MCF 10A (cell line): ENCODE measurements at places on chromosomes 16 and 17. TPM values are rescaled to one million over a fixed set of nuclear protein-coding genes. Genes with fewer than 3 reads are reported as not detected.

CDH5 gene
- not detected in 2 replicates for total RNA-seq

DRC3 gene
- total RNA-seq, result 2.3 and 3.1 TPM in 2 replicates

LPCAT2 gene
- 10.7 and 11.7 TPM in 2 replicates for total RNA-seq

CD68 gene
- 6.9 and 10.6 TPM in 2 replicates for total RNA-seq

GP1BA gene
- not detected in 2 replicates for total RNA-seq

AXIN2 gene
- 0.16 and 0.52 TPM in 2 replicates for total RNA-seq

TNFSF12 gene
- total RNA-seq, result 3.5 and 3.9 TPM in 2 replicates

PLA2G10 gene
- not detected in 2 replicates for total RNA-seq

AATK gene
- 0.59 and 1.4 TPM in 2 replicates for total RNA-seq

ATAD5 gene
- 2.8 and 3.6 TPM in 2 replicates for total RNA-seq

NDUFB10 gene
- total RNA-seq, result 202 TPM in 2 replicates

SPATA32 gene
- total RNA-seq, result not detected in 2 replicates

PTRH2 gene
- total RNA-seq, result 47.5 and 51.7 TPM in 2 replicates

FN3K gene
- total RNA-seq, result 1.3 and 4.0 TPM in 2 replicates

CMTM2 gene
- not detected in 2 replicates for total RNA-seq

DNAH17 gene
- total RNA-seq, result not detected in 2 replicates

RRAD gene
- total RNA-seq, result 0.29 TPM in 1 of 2 replicates, not detected in the other

TP53TG3F gene
- total RNA-seq, result not detected in 2 replicates

SRCAP gene
- 52.3 and 60.7 TPM in 2 replicates for total RNA-seq

B4GALNT2 gene
- 0.05 TPM in 1 of 2 replicates, not detected in the other for total RNA-seq

CHMP6 gene
- 19.5 and 22.6 TPM in 2 replicates for total RNA-seq

RPUSD1 gene
- 19.8 and 24.9 TPM in 2 replicates for total RNA-seq

LPO gene
- not detected in 2 replicates for total RNA-seq

CEP20 gene
- 54.7 and 70.1 TPM in 2 replicates for total RNA-seq

ALOX12B gene
- total RNA-seq, result 1.3 TPM in 1 of 2 replicates, not detected in the other

CDH13 gene
- 49.3 and 55.2 TPM in 2 replicates for total RNA-seq

KRTAP9-2 gene
- total RNA-seq, result not detected in 2 replicates

FBXW10 gene
- 0.22 and 0.23 TPM in 2 replicates for total RNA-seq

SOST gene
- not detected in 2 replicates for total RNA-seq

CTRL gene
- 0.52 and 1.6 TPM in 2 replicates for total RNA-seq

HAS3 gene
- total RNA-seq, result 0.72 and 2.8 TPM in 2 replicates

TELO2 gene
- total RNA-seq, result 27.7 and 31.3 TPM in 2 replicates

WNT3 gene
- total RNA-seq, result 2.4 and 2.9 TPM in 2 replicates

STAT5A gene
- total RNA-seq, result 1.0 and 1.7 TPM in 2 replicates

PRSS36 gene
- total RNA-seq, result 0.49 and 1.0 TPM in 2 replicates

FBXO39 gene
- 1.4 and 1.7 TPM in 2 replicates for total RNA-seq

MEFV gene
- total RNA-seq, result 0.49 and 0.72 TPM in 2 replicates

KRT40 gene
- not detected in 2 replicates for total RNA-seq
